Dorsolateral prefrontal cortex (tissue), 122 donors: ENCODE measurements at places on chromosomes 5 and 9. TPM values are rescaled to one million over a fixed set of nuclear protein-coding genes. Genes with fewer than 3 reads are reported as not detected.

Gene ADAMTS12
- total RNA-seq: 0.76 TPM

Gene PCDHGB2
- total RNA-seq: 13.7 TPM

Gene SLCO6A1
- total RNA-seq: not detected

Gene GZMA
- total RNA-seq: not detected

Gene LVRN
- 0.81 TPM for total RNA-seq

Gene DNAJA1
- 144 TPM for total RNA-seq

Gene ICE1
- total RNA-seq: 39.8 TPM

Gene MELK
- not detected for total RNA-seq

Gene SNCB
- 397 TPM for total RNA-seq

Gene SERF1A
- total RNA-seq: 17.7 TPM

Gene KIF4B
- total RNA-seq: 0.64 TPM

Gene WDR38
- total RNA-seq: not detected

Gene RNF208
- total RNA-seq: 102 TPM

Gene PELO
- total RNA-seq: 22.0 TPM

Gene F2RL2
- 0.36 TPM for total RNA-seq

Gene CTNND2
- total RNA-seq: 336 TPM

Gene SSBP2
- total RNA-seq: 103 TPM

Gene AFAP1L1
- total RNA-seq: 6.1 TPM

Gene SYK
- 17.9 TPM for total RNA-seq

Gene SLC6A19
- total RNA-seq: not detected

Gene IFNA13
- total RNA-seq: 1.8 TPM

Gene PPP3R2
- 1.3 TPM for total RNA-seq

Gene CMBL
- total RNA-seq: 33.8 TPM

Gene TLR4
- total RNA-seq: 20.3 TPM

Gene RNF180
- 31.1 TPM for total RNA-seq

Gene IFNA21
- not detected for total RNA-seq

Gene ITGA1
- total RNA-seq: 12.5 TPM

Gene PRLR
- 3.1 TPM for total RNA-seq

Gene SPINK7
- total RNA-seq: not detected

Gene GABRP
- 0.19 TPM for total RNA-seq

Gene SLC4A9
- 2.9 TPM for total RNA-seq

Gene ORM2
- total RNA-seq: not detected

Gene FUT7
- total RNA-seq: not detected

Gene BAAT
- 3.0 TPM for total RNA-seq

Gene PCA3
- 0.44 TPM for total RNA-seq

Gene ADAMTSL1
- 6.1 TPM for total RNA-seq

Gene CCDC152
- 4.3 TPM for total RNA-seq

Gene SAPCD2
- 5.7 TPM for total RNA-seq

Gene KCTD16
- 66.6 TPM for total RNA-seq

Gene ALDH1A1
- total RNA-seq: 54.5 TPM
